ENCODE measurements at places on chromosomes 3 and 15. TPM values are rescaled to one million over a fixed set of nuclear protein-coding genes. Genes with fewer than 3 reads are reported as not detected.
A peak's percentile ranks its signal among the peaks of the same experiment; 100 is the strongest.

CACNA2D2 gene
- polyA plus RNA-seq = not detected

MAN2C1 gene
- polyA plus RNA-seq = 51.9 TPM

GRCh38 chr3:66149269-66149668 is 71.5 kb upstream of the SLC25A26 start:
- DNase-seq = no peak

DNA sequence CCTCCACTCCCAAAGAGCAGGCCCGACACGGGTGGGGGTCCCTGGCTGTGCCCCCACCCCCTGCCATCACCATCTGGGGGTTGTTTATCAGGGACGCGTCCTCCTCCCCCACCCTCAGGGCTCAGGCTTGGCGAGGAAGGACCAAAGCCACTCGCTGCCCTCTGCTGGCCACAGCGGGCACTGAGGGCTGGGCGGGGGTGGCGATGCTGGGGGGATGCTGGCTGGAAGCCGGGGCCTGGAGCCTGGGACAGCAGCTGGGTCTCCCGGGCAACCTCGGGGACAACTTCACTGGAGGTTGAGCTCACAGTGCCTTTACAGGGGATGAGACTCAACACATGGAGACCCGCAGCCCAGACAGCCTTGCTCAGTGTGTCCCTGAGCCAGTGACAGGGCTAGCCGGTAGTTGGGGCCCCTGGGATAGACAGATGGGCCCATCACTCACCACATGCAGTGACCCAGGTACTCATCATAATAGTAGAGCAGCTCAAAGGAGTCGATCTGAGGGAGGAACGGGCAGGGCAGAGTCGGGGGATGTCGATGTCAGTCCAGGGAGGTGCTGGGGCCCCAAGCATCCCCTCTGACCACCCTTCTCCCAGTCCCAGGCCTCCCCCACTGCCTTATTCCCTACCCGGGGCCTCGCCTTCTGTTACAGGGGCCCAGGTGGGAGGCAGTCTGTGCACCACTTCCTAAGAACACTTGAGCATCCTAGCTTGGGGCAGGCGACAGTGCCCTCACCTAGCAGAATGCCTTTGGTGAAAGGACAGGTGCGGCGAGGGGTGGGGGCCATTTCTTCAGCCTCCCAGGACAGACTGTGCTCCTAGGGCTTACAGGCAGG is 5.9 kb upstream of the CALML4 start:
- DNase-seq = no peak

DNA sequence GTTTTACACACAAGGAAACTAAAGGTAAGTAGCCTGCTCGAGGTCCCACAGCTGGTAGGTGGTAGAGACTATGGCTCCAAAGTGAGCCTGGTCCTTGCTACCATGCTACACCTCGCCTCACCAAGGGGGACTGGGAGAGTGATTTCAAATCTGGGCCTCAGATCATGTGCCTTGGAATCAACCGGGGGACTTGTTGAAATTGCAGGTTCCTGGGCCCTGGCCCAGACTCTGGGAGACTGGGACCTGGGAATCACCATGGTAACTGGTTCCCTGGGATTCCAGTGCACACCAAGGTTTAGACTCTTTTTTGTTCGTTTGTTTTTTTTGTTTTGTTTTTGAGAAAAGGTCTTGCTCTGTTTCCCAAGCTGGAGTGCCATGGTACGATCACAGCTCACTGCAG is 21.1 kb downstream of the DNASE1L3 start:
- DNase-seq = no peak

ABI3BP gene
- 0.42 TPM for polyA plus RNA-seq

GRCh38 chr15:93071469-93071936 is 17.5 kb downstream of the RGMA start:
- DNase-seq = no peak

DNA sequence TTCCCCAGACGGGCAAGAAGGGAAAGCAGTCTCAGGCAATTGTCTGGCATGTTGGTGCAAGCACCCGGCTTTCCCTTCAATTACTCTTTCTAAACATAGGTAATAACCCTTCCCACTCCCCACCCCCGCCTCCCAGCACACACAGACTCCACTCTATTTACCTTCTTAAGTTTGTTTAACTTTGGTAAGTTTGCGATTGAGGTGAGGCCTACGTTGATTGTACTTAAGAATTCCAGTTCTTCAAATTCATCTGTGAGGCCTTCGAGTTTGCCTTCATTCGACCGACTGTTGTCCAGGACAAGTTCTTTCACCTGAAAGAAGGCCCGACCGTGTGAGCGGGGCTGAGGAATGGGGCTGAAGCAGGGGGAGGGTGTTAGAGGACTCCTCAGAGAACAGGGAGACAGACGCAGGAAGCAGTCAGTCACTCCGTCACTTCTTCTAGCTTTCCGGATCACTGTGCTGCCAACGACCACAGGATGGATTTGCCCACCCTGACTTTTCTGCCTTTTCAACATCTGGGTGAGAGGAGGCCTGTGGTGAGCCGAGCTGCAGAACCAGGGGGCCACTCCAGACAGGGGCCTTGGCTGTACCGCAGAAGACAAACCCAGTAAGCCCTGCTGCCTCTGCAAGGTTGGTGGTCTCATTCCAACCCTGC is 33.0 kb downstream of the ANP32A start:
- no peak for DNase-seq

- DNase-seq = no peak
These were observed 552.4 kb downstream of the TUSC7 start for GRCh38 chr3:117261983-117262421.

TGM4 gene
- polyA plus RNA-seq = not detected

- no peak for DNase-seq
These were observed 778 bp downstream of the MTMR10 start for GRCh38 chr15:30990446-30991254.

GOLGA8T gene
- polyA plus RNA-seq = not detected

- no peak for DNase-seq
These were observed 210.1 kb downstream of the MECOM start for GRCh38 chr3:169453256-169454059.

- no peak for DNase-seq
These were observed 94.5 kb downstream of the P3H2 start for GRCh38 chr3:190026154-190026553.

GOLGA6L9 gene
- polyA plus RNA-seq = 0.92 TPM

GRCh38 chr3:12458901-12459300 is 25.4 kb upstream of the TSEN2 start:
- DNase-seq = no peak

DNA sequence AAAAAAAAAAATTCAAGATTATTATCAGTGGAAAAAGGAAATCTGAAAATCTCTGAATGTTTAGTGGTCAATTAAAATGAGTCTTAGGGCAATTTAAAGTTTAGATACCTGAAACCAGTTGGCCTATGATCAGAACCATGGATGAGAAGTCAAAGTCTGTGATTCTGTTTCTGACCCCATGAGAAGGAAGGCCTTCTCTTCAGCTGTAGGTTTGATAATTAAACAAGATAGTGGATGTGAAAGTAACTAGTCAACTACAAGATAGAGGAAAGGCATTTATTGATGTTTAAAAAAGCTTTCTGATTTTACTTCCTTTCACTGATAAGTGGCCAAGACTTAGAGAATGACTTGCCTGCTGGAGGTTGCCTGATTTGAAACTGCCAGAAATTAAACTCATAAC is 8.7 kb downstream of the PLS1 start:
- DNase-seq = no peak

DNA sequence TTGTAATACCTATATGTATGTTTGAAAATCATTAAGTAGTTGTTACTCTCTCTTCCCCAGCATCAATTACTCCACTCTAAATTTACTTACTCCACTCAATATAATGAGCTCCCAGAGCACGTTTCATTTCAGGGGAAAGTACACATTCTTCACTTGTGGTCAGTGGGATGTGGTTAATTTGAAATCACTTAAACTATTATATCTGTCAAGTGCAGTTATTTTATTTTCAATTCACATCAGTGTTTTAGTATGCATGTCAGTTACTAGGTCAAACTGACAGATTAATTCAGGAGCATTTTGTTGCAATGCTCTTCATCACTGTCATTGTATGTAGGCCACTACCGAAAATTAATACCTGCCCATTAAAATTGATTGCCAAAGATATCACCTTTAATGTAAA is 376.1 kb downstream of the ZIC4 start:
- DNase-seq = no peak

GRCh38 chr3:42519568-42519962 is 17.1 kb downstream of the VIPR1 start:
- no peak for DNase-seq

DNA sequence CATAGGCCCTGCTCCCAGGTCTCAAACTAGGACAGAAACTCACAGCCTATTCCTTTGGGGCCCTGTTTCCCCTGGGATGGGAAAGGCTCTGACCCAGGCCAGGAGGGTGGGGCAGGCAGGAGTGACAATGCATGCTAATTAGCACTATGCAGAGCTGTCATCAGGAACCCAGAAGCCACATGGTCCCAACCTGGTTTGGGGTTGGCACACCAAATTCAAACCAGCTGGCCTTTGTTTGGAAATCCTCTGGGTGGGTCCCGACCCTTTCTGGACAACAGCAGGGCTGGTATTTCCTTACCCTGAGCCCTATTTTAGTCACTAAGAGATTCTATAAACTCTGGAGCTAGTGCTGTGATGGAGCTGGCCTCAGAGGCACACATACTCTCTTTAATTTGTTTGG is 166.2 kb downstream of the LRTM1 start:
- DNase-seq = no peak

- DNase-seq = no peak
These were observed 11.6 kb upstream of the ZXDC start for GRCh38 chr3:126487151-126487771.

DNA sequence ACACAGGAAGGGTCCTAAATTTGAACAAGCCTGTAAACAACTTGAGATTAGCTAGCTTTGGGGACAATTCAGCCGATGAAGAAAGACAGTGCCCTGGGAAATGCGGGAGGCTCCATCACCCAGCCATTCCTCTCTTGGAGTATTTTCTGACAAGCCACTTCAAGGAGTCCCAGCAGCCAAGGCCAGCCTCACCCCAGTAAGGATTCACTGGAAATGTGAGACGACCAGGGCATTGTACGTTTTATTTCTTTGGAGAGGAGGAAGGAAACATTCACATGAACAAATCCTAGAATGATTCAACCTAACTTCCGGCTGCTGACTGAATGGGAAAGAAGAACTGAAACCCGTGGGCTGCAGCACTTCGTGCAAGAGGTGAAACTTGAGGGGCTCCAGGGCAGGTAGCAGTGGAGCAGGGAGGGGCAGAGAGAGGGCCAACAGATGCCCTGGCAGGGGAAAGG is 116.4 kb upstream of the ARHGEF3 start:
- peak; percentile 80 for DNase-seq

DNA sequence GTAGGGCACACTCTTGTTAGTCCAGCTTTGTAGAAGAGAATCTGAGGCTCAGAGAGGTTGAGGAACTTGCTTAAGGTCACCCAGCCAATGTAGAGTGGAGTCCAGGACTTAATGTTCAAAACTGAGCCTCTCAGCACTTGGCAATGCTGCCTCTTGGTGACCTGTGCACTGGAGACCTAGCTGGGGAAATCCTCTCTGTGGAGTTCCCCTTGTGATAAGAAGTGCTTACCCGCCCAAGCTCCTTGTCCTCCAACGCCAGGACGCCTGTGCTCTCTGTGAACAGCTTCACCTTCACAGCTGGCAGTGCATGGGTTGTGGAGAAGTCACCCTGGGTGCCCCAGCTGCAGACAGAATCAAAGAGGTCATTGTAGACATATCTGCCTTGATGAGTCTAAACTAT is 219.1 kb upstream of the FEZF2 start:
- no peak for DNase-seq

DNA sequence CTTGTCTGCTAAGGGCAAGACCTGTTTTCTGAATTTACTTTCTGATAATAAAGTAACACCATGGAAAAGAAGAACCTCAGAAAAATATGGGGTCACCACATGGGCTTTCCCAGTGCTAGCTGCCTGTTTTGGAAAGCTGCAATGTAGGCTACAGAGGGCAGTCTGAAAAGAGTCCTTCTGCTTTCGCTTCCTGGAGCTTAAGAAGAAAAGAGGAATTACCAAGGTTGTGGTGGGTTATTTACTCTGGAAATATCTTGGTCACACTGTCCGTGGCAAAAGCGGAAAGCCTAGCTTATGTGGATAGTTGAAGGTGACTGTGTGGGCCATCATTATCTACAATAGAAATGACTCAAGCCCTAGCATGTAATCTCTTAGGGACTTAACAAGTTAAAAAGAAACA is 31.7 kb upstream of the IP6K2 start:
- no peak for DNase-seq

GXYLT2 gene
- 0.48 TPM for polyA plus RNA-seq

GRCh38 chr3:151555523-151555922 is 94.7 kb upstream of the IGSF10 start:
- no peak for DNase-seq

- DNase-seq = no peak
These were observed 836.1 kb downstream of the NAALADL2 start for GRCh38 chr3:175695251-175695650.

- no peak for DNase-seq
These were observed 79.5 kb upstream of the BLM start for GRCh38 chr15:90637693-90638092.

PIGBOS1 gene
- polyA plus RNA-seq = 8.8 TPM

DNA sequence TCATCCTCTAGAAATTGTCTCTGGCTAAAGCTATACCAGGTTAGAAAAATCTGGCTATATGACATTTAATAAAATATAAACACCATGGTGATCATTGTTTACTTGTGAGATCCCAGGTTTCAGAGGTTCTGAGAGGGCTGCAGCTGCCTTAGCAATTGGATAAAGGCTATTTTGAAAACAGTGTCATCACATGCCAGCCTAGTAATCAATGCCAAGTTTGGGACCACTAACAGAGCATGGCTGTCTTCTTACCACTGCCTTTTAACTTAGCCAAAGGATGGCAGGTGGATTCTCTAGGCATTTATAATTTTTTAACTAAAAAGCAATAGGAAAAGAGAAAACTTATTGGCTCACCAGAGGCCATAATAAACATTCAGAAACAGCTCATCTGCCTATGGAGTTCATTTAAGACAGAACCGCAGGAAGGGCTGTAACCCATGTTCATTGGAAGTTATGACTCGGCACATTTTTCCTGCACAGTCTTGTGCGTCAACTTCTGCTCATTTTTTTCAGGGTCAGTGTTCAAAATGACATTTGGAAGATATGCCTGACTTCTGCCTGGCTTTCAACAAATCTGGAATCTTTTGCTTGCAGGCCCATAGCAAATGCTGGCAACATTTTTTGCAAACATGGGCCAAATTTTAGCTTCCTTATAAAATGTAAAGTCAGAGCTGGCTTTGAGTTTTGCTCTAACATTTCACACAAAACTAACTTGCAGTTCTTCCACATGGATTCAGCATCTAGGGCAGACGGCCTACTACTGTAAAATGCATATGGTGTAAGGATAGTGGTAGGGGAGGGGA is 476.0 kb upstream of the TBL1XR1 start:
- no peak for DNase-seq

MTFMT gene
- 18.1 TPM for polyA plus RNA-seq

DNA sequence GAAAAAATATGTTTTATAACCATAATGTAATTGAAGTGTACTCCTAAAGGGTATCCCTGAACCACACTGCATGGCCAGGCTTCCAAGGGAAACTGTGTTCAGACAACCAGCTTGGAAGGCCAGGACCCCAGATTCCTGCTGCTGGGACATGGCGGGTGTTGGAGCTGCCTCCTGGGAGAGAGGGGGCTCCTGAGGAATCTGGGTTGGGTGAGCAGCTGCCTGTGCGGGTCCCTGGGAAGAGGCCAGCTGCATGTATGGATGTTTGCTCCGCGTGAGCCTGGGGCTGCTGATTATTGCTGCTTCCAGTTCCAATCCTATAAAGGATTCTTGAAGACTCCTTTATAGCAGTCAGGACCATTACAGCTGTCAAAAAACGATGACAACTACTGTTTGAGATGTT is 348.6 kb upstream of the ICE2 start:
- no peak for DNase-seq

SCAMP5 gene
- 1.3 TPM for polyA plus RNA-seq

ATP2C1 gene
- 57.9 TPM for polyA plus RNA-seq

- no peak for DNase-seq
These were observed 49.5 kb upstream of the PDZRN3 start for GRCh38 chr3:73674280-73674679.

Measured in GM12878 (cell line).